ENCODE measurements at places on chromosomes 4 and X.
A peak's percentile ranks its signal among the peaks of the same experiment; 100 is the strongest.

GRCh38 chr4:162366146-162366545 is 202.3 kb upstream of the FSTL5 start:
- no peak for DNase-seq

- no peak for DNase-seq
These were observed 237.8 kb upstream of the ADGRL3 start for GRCh38 chr4:60962286-60962685.

- DNase-seq = no peak
These were observed 1.4 kb downstream of the CLDN2 start for GRCh38 chrX:106921637-106922036.

- DNase-seq = no peak
These were observed 49.3 kb downstream of the SLC10A7 start for GRCh38 chr4:146472404-146472803.

DNA sequence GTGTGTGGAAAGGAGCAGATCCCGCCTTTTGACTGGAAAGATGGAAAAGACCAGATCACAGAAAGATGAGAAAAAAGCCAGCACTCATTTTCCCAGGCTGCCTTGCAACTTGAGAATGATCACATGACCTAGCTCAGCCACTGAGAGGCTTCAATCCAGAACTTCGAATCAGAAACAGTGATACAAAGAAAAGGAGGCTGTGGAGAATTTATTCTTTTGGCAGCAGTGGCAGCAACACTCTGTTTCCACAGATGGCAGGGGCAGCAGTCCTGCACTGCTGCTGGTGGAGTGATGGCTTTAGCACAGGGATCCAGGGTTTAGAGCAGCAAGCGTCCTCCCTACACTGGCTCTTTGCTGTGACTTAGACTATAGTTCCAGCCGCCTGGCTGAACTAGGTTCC is 77.8 kb upstream of the SH3RF1 start:
- DNase-seq = no peak

- DNase-seq = no peak
These were observed 112.2 kb downstream of the VCX3B start for GRCh38 chrX:8576821-8577220.

GRCh38 chr4:184384056-184384809 is 90.1 kb downstream of the IRF2 start:
- no peak for DNase-seq

GRCh38 chr4:6955261-6955911 is 45.8 kb downstream of the TBC1D14 start:
- DNase-seq = no peak

GRCh38 chr4:53889326-53890055 is 174.9 kb downstream of the CHIC2 start:
- no peak for DNase-seq

DNA sequence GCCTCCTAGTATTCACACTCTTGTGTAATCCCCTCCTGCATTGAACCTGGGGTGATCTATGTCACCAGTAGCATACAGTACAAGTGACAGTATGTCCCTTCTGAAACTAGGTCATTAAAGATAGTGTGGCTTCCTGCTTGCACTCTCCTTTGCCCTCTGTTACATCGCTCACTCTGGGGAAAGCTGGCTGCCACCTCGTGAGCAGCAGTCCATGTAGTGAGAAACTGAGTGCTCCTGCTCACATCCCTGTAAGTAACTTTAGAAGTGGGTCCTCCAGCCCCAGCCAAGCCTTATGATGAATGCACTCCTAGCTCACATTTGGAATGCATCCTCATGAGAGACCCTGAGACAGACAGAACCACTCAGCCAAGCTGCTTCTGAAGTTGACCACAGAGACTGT is 89.8 kb upstream of the TNIP3 start:
- no peak for DNase-seq

GRCh38 chrX:39156051-39156450 is 354.8 kb downstream of the MID1IP1 start:
- no peak for DNase-seq

DNA sequence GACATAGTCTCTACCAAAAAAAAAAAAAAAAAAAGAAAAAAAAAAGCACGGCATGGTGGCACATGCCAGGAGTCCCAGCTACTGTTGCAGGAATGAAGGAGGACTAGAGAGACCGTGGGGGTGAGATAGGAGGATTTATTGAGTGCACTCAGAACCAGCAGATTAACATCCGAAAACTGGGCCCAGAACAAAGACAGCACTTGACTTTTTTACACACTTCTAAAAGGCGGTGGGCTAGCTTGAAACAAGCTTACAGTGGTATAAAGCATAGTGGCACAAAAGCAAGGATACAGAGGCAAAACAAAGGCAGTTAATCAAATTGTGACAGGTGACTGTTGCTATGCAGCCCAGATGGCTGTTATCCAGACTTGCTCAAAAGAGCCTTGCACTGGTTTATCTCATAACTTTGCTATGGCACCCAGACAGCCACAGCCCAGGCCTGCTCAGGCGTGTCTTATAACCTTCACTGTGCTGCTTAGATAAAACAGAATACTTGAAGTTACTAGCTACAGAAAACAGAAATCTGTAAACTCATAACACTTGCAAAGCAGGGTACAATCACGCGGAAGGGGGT is 9.9 kb upstream of the PI4K2B start:
- peak; percentile 25 for DNase-seq

DNA sequence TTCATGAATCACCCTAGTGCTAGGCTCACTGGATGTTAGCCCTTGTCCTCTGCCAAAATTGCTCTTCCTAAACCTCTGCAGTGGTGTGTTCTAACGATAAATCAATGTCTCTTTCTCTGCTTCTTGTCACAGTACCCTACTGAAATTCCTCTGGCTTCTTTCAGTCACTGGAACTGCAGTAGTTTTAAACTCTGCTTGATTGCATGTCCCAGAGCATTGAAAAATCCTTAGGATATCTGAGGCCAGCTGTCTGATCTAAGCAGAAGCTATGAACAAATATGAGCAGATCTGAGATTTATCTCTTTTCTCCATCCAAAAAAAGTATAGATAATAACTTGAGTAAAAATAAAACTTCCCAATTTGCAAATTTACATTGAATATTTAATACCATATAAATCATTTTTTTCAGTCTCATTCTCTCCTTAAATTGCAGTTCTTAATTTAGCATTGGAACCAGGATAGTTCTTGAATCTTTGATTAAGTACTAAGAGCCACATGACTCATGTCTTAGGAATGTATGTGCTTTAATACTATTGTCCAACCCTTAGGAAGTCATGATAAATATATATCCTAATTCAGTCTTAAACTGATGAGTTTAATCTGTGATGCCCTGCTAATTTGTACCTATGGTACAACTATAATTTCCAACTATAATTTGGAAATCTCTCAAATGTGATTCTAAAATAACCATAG is 169.7 kb downstream of the PDHA2 start:
- DNase-seq = no peak

GRCh38 chr4:22356987-22357596 is 158.8 kb downstream of the ADGRA3 start:
- no peak for DNase-seq

DNA sequence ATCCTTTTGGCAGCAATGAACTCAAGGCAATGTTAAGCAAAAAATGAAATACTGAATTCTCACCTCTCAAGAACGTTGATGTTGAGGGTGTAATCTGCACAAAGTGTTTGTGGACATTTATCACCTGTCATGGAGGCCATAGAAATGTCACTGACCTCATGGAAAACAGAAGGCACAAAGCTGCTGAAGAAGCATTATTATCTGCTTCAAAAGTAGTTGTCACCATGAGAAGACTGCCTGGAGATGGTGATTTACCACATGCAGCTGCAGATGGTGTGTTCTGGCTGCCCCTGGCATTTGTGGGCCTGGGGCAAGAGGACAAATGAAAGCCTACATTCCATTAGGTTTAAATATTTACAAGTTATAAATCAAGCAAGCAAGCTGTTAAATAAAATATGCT is 116.8 kb upstream of the RPS6KA3 start:
- no peak for DNase-seq

DNA sequence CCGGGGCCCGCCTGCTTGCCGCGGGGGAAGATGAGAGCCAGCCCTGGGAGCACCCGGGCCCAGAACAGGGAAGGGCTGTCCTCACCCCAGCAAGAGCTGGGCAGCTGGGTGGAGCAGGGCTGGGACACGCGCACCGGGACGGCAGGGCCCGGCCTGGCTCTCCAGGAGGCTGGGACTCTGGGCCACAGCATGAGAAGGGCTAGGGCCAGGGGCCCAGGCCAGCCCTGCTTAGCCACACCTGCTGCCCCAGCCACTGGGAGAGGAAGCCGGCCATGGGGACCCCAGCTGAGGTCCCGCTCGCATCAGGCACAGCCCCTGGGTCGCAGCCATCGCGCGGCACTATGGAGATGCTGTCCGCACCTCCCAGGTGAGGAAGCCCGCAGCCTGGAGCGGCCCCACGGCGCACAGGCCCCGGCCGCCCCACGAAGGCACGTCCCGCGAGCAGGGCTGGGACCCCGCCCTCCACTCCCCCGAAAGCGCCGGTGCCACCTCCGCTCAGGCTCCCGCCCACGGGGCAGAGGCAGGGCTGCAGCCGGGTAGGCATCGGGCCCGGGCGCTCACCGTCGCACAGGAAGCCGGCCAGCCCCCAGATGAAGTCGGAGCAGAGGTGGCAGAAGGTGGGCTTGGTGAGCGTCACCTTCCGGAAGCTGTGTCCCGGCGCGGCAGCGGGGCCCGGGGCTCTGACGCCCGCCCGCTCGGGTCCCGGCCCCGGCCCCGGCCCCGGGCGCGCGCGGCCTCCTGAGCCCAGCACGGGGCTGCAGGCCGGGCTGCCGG is 531 bp downstream of the DGKQ start:
- peak; percentile 34 for DNase-seq

GRCh38 chrX:114583646-114584374 is at the start of gene HTR2C:
Gene HTR2C (plus strand): TSS chrX:114584086. CDS start chrX:114726937, 142,851 bp downstream.
- DNase-seq = no peak

- DNase-seq = no peak
These were observed 71.3 kb upstream of the ENOX2 start for GRCh38 chrX:130974323-130974722.

GRCh38 chr4:118325431-118325830 is 27.4 kb downstream of the PRSS12 start:
- no peak for DNase-seq

DNA sequence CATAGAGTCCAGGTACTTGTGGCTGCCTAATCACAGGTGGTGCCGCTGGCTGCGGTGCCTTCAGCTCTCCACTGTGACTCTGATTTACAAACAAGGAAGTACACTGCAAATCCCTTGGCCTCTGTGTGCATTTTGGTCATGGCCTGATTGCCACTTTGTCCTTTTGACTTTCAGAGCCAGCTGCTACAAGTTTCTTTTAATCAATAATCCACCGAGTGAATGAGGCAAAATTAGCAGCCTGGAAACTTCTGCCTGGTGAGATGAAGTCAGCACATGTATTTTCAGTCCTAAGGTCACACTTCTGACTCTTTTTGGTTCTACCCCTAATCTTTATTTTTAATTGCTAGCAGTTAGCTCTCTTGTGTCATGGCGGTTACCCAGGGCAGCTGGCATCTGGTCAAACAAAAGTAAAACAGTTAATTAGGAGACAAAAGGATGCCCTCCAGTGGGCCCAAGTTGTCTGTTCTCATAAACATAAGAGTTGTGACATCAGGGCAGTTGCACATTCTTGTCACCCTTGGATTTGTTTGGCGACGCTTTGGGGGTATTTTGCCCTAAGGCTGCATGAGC is 62.3 kb upstream of the LNX1 start:
- DNase-seq = no peak

DNA sequence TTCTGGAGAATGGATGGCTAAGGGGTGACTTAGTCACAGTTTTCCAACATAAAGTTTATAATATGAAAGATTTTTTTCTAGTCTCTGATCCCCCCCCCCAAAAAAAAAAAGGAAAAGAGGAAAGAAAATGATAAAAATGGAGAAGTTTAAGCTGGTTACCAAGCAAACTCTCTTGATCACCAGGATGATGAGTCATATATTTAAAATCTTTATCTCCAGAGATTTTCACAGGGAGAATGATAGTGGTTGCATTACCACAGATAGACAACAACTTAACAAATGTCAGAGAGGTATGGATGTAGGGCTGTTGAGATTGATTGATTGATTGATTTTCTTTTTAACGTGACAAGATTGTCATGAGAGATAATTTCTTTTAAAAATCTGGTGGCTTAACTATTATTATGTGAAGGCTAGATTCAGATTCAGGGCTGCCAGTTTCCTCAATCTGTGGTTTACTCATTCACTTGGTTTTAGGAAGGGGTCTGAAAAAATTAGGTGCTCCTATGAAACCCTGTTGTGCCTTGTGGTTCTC is 13.3 kb upstream of the TEX13C start:
- no peak for DNase-seq

GRCh38 chrX:85698921-85699320 is 319.5 kb upstream of the POF1B start:
- DNase-seq = no peak

DNA sequence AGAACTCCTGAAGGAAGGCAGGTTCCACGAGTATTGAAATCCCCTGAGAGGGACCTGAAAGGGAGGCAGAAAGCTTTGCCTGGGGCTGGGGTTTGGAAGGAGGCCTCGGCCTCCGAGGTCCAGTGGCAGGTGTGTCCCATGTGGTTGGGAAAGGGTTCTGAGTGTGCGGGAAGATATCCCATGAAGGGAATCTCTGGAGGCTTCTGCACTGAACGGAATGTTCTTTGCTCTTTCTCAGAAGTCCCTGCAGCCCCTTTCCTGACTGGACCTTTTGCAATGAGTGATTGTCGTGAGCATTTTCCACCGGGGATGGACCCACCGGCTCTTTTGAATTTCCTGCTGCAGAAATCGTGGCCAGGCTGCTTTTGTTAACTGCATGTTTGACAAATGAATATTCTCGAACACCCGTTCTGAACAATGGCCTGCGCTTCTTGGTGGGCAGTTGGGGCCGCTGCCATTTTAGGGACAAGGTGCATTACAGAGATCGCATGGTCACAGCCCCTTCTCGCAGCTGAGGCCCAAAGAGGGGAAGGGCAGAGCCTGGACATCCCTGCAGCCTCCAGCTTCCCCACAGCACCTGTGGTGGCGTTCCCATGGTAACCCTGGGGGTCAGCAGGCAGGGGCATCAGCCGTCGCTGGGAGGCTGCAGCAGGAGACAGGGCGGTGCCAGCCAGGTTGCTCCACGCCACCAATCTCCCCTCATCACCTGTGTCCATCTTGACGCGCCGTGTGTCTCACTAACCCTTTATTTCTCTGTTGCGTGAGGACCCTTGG is 18.3 kb upstream of the HTRA3 start:
- no peak for DNase-seq

Data from stimulated activated naive CD4-positive, alpha-beta T cell (primary cell).